ENCODE measurements at places on chromosomes 1 and 21.

GRCh38 chr1:186575348-186575747, 104.9 kb downstream of the PTGS2 start:
- no peak for DNase-seq

DNA sequence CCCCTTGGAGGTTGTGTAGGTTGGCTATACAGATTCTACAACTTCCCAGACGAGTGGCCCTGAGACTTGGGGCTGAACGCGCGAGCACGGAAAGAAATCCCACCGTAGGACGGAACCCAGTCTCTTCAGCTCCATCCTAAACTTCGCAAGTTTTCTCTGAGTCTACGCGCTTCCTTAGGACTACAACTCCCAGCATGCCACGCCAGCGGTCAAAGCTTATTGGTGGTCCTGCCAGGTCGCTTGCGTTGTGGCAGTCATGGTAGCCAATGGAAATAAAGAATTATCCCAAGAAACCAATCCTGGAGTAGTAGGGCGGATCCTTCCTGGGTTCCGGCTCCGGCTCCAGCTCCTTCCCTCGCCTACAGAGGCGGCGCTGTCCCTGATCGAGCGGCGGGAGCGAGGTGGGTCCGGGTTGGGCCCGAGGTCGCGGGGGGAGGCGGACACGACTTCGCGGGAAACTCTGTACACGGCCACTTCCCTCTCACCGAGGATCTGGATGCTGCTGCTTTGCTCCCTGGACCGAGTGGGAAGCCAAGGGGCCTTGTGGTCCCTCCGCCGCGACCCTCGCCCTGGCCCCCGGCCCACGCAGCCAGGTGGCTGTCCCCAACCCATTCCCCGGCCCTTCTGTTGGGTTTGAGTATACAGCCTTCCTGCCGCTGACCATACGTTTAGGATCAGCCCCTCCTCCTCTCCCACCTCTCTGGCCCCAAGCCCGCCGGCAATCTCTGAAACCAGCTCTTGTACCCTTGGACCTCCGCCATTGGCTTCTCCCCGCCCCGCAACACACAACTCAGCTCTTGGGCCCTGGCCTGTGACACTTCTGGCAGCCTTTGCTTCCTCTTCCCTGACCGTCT, at the start of gene ZNF691:
ZNF691 (plus strand) TSS at position 357 of the 854 bp plus-strand sequence. CDS start 3,046 bp downstream, outside the sequence.
- DNase-seq: peak; percentile 89

GRCh38 chr1:18351735-18352134, 129.0 kb upstream of the KLHDC7A start:
- no peak for DNase-seq

- DNase-seq: no peak
Observed at GRCh38 chr1:13576926-13577325, 6.7 kb upstream of the PDPN start.

DNA sequence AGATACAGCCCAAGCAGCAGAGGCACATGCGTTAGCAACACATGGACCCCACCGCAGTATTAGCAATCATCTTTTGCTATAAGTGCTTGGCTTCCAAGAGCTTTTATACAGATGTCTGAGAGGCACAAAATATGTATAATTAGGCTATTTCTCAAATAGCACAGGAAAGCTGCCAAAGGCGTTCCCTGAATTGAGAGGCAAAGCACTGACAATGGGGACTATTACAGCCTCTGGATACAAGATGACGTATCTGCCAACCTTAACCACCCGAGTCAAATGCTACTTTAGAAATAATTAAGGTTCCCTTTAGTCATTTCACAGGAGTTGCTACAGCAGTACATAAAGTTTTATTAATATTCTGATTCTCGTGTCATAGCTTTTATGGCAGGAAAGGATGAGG, 6.4 kb downstream of the STMN1 start:
- no peak for DNase-seq

- no peak for DNase-seq
Observed at GRCh38 chr1:29648798-29649188, 412.5 kb downstream of the PTPRU start.

- DNase-seq: no peak
Observed at GRCh38 chr1:30172299-30172694, 551.1 kb downstream of the MATN1 start.

- DNase-seq: no peak
Observed at GRCh38 chr21:44585892-44586291, 5.5 kb upstream of the KRTAP10-5 start.

DNA sequence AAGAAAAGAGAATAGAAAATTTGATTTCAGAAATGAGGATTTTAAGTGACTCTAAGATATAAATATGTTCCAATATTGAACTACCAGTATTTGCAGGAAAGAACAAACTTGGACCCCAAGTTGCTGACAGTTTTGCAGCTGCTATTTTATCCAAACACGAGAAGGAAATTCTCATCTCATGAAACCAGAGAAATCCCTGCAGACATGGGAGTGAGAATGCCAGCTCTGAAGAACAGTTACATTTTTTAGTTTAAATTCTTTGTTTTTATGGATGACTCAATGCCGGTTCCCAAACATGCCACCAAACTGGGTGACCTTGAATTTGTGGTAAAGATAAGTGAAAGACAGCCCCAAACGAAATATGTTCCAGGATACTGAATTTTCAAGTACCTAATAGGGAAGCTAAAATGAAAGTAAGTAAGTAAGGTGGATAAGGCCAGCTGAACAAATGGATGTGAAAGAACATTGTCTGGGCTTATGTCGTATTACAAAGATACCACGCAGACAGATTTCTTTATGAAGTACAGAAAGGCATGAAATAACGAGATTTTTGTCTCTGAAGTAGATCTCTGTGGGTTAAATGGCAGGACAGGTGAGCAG, 19.9 kb downstream of the TLR5 start:
- no peak for DNase-seq

GRCh38 chr1:98112626-98113025, 191.8 kb upstream of the DPYD start:
- DNase-seq: no peak

- DNase-seq: no peak
Observed at GRCh38 chr1:163706915-163707314, 385.2 kb downstream of the NUF2 start.

DNA sequence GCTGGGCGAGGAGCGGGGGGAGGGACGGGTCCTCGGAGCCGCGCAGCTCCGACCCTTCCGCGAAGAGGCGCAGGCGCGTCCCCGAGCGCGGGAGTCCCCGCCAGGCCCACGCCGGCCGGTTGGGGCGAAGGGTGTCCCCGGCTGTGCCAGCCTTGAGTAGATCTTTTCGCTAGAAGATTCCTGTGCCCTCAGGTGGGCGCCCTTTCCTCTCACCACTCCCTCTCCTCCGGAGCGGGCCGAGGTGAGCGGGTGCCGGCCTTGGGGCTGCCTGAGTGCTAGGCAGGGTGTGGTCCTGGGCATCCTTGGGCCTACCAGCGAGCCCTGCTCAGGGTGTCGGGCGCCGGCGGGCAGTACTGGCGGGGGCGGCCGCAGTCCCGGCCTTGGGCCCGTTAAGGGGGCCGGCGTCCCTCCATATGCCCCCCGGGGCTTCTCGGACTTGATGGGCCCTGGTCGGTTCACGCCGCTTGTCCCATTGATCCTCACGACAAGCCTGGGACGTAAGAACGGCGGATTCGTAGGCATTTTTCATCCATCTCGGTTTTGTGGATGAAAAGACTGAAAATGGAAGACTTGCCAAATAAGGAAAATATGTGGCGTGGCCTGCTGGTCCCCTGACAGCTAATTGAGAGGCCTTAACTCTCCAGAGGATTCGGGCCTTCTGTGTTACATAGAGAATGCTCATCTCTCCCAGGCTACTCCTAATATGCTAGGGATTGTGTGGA, 712 bp downstream of the DEGS1 start:
- DNase-seq: no peak

GRCh38 chr21:42443181-42443785, 39.6 kb downstream of the UBASH3A start:
- no peak for DNase-seq

DNA sequence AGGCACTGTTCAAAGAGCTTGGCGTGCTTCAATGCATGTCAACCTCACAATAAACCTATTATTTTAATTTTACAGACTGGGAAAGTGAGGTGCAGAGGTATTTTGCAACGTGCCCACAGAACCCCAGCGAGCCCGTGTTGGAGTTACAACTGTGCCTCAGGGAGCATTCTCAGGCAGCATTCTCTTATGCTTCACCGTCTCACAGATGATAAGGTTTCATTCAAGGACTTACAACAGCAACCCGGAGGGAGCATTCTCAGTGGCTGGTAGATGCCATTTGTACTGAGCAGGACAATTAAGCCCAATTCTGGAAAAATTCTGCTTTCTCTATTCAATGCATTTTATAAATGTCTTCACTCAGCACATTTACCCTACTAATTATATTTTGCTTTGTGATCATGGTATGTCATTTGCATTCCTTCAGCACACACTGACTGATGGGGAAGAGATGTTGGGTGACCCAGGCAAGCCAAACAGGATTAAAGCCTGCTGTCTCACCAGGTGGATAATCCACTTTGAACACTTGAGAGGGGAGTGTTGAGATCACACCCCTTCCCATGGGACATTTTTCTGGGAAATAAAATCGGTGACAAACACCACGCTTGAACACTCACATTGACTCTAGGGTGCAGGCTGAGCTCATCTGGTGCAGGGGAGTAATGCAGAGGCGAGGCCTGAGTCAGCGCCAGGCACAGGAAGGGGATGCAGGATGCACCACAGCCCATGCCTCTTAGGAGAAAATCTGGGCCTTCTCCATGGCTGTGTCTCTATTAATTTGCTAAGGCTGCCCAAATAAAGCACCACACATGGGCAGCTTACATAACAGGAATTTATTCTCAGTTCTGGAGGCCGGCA, 113.9 kb downstream of the CLIC6 start:
- no peak for DNase-seq

GRCh38 chr1:18396247-18396980, 84.3 kb upstream of the KLHDC7A start:
- DNase-seq: no peak

GRCh38 chr1:75630004-75630594, 19.2 kb upstream of the SLC44A5 start:
- no peak for DNase-seq

- DNase-seq: no peak
Observed at GRCh38 chr1:219397511-219397910, 215.4 kb downstream of the ZC3H11B start.

GRCh38 chr1:53781654-53782053, 42.7 kb upstream of the GLIS1 start:
- DNase-seq: no peak

DNA sequence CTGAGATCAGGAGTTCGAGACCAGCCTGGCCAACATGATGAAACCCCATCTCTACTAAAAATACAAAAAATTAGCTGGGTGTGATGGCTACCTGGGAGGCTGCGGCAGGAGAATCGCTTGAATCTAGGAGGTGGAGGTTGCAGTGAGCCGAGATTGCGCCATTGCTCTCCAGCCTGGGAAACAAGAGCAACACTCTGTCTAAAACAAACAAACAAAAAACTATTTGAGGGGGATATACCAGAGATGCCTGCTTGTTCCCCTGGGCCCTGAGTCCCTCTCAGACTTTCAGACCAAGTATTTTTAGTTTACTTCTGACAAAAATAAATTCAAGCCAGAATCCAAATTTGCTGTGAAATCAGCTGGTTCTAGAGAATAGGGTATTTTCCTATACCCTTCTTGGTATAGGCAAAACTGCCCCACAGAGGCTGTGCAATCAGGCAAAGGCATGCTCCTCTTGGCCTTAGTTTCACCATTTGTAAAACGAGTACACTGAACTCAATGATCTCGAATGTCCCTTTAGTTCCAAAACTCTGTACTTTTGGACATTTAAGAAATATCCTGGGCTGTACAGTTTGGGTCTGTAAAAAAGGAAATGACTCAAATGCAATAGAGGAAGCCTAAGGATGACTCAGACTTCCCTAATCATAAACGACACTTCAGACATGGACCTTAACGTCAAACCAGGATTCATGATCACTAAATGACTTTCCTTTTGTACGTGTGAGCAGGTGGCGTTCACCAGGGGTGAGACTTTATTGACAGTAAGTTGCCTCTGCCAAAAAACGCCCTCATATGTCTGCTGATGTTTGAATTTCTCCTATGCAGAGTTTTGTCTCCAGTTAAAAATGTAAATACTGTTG, 16.1 kb downstream of the ENSA start:
- peak; percentile 41 for DNase-seq

DNA sequence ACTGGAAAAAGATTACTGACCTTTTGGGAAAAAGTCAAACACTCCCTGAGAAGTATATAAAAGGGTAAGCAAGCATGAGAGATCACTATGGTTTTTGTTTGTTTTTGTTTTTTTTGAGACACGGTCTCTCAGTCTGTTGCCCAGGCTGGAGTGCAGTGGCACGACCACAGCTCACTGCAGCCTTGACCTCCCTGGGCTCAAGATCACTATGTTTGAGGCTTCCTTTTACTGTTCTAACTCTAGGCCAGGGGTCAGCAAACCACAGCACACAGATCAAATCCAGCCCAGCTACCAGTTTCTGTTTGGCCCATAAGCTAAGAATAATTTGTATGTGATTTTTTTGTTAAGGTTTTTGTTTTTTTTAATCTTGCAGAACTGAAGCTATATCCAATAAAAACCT, 25.7 kb downstream of the PSMB4 start:
- DNase-seq: no peak

DNA sequence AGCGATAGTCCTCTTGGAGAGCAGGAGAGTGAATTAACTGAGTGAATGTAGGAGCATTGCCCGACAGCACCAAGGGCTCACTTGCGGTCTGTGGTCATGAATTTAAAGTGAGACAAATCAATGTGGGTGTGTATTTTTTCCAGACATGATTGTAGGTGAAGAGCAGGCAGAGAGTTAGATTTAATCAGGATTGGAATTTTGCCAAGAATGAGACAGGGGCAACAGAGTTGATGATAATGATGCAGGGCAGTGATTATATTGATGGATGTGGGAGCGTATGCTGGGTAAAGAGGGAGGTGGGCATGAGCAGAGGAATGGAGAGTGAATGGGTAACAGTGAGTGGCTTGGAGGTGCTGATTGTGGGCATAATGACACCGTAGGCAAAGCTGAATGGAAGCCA, 20.0 kb upstream of the SYT6 start:
- DNase-seq: no peak

GRCh38 chr1:81590171-81590570, 210.6 kb upstream of the ADGRL2 start:
- DNase-seq: no peak

DNA sequence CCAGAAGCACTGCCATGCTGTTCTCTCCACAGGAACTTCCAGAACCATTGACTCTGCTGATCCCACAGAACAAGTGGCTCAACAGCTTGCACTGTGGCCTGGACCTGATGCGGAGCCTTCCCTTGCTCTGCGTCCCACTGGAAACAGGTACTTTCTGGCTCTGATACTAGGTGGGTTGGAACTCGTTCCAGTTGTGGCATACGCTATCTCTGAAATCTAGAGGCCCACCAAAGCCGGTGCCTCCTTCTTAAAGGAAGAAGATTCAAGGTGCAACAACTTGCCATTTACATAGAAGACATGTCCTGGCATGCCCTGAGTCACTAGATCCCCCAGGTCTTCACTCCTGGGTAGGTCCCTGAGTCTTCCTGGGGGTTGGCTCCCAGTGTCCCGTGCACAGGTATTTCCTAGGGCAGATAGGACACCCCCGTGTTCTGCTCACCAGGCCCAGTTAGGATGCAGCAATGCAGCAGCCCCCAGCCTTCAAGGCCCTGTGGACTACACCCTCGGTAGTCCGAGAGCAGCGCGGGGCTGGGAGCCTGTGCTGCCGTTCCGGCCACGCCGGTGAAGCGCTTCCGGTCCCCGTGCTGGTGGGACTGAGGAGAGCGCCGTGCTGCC, 10.8 kb upstream of the PCBP3 start:
- no peak for DNase-seq

GRCh38 chr1:167706931-167707877, 14.6 kb upstream of the MPZL1 start:
- DNase-seq: no peak
